AG04450 (cell line): ENCODE measurements at places on chromosomes 12 and 14. TPM values are rescaled to one million over a fixed set of nuclear protein-coding genes. Genes with fewer than 3 reads are reported as not detected.

GRCh38 chr12:132651444-132652100, 33.0 kb downstream of the P2RX2 start:
- DNase-seq = no peak

DNA sequence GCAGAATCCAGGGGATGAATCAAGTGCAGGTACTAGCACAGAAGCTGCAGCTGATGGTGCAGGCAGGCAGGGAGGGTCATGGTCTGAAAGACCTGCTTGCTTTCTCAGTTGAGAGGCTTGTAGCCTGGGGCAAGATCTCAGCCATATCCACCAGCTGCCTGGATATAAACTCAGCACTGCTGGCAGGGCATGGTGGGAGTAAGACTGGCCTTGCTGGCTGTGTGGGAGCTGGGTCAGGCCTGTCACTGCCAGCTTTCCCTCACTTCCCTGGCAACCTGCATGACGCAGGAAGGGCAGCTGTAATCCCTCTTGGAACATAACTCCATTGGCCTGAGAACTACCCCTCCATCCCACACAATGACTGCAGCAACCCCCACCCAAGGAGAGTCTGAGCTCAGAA, 230.1 kb downstream of the ANO6 start:
- no peak for DNase-seq

DNA sequence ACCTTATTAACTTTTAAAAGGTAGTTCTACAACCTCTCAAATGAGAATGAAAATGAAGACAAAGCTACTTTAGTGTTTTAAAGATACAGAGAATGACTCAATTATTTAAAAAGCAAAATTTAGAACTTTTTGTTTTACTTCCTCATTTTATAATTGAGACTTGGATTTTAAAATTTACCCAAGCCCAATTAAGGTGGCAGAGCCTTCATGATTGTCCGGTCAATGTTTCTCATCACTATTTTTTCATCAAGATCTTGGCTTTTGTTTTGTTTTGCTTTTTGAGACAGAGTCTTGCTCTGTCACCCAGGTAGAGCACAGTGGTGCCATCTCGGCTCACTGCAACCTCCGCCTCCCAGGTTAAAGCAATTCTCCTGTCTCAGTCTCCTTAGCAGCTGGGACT, 32.7 kb downstream of the PPP4R3A start:
- DNase-seq = no peak

DNA sequence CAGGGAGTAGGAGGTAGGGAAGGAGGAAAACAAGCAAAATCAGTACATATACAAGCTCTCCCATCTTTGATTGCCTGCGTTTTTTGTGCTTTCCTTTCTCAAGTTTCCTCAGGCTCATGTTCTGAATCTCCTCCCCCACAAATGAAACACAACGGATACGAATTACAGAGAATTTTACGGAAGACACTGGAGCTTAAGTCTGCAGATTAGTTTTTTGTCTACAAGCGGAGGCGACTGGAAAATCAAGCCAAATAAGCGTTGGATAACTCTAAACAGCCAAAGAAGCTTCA, 612 bp downstream of the WBP11 start:
- no peak for DNase-seq

GRCh38 chr12:52081263-52081733, 1.8 kb downstream of the SMIM41 start:
- DNase-seq = no peak

DNA sequence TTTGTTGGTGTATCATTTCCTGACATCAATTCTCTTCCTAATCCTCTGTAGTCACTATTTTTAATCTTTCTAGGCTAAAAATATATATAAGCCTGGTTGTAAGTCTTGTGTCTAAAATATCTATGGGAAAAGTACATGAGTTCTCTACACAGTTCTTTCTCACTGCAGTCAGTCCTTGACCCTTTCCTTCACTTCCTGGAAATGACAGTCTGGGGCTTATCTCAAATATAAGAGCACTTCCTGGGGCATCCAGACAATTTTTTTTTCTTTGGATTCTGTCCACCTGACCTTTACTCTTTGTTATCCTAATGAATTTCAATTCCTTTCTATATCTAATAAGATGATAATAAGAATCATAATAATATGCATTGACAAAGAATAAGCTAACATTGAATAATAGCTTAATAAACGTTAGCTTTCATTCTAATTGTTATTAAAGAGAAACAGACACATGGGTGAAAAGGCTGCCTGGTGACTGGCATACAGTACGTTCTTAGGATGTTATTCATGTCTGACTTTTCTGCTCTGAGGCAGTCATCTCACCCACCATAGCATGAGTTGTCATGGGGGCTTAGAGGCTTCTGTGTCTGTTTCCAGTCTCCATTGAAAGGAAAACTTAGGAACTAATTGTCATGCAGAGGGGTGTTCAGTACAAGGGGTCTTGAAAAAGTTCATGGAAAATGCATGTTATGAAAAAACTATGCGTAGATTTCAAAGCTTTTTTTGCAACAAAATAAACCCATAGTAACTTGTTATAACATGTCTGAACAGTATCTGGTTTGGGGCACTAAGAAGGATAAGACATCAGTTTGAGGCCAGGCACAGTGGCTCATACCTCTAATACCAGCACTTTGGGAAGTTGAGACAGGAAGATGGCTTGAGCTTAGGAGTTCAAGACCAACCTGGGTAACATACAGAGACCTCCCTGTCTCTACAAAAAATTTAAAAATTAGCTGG, 66.2 kb upstream of the DNM1L start:
- no peak for DNase-seq

DNA sequence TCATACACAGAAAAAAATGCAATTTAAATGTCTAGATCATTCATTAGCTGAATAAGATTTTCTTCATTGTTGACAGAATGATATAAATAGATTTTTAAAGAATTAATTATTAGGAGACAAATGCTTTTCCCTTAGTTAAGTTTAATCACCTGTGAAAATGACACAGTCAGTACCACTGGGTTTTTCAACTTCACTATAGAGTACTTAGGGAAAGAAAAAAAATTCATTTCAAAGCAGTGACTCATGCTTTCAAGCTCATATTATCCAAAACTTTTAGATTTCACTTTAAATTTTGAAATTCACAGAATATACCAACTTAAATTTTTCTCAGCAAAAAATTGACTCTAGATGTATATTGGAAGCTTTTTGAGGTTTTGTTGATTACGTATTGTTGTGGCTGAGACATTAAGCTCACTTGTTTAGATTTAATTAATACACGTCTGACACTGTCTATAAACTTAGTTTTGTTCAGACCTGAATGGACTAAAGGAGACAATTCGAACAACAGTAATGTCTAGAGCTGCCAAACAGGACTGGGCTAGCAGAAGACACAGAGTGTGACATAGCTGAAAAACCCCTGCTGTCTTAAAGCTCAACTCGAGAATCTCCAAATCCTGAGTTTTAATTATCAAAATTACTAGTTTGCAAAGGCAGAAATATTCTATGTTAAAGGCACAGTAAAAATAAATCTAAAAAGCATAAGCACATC, 1.6 kb downstream of the MGAT4C start:
- no peak for DNase-seq

GRCh38 chr12:1197264-1198018, 206.4 kb downstream of the ERC1 start:
- DNase-seq = no peak

DNA sequence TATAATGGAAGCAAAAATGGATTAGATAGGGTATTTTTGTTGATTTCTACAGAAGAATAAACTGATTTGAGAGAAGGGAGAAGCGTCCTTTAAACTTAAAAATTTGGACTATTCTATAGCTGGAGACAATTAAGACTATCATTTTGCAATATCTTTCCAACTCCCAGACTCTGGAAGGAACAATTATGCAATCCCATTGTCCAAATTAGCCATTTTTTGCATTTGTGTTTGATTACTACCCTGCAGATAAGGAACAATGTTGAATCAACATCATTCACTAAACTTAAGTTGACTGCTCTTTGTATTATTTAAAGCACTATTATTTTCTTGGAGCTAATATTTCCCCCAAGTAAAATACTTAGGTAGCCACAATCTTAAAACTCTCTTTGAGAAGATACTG, 34.8 kb upstream of the SELPLG start:
- DNase-seq = no peak

Gene CD27
- not detected in 2 replicates for polyA plus RNA-seq

GRCh38 chr14:59328454-59328853, 136.7 kb downstream of the GPR135 start:
- DNase-seq = no peak

- DNase-seq = no peak
Observed at GRCh38 chr12:116532428-116532827, 26.8 kb upstream of the MAP1LC3B2 start.

DNA sequence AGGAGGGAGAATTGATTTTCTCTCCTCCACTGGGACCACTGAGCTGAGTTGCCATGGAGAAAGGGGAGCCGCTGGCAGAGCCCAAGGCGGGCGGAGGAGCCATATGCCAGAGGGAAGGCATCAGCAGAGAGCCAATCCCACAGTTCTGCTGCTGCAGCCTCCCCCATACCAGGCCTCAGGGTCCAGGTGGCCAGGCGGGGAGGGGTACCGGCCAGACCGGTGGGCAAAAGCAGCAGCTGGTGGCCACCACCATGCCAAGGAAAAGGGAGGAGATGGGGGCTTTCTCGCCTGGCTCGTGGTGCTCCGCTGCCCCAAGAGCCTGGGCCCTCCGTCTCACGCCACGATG, 72.8 kb downstream of the PITPNM2 start:
- DNase-seq = no peak

- no peak for DNase-seq
Observed at GRCh38 chr14:76323331-76324050, 52.4 kb upstream of the ESRRB start.

DNA sequence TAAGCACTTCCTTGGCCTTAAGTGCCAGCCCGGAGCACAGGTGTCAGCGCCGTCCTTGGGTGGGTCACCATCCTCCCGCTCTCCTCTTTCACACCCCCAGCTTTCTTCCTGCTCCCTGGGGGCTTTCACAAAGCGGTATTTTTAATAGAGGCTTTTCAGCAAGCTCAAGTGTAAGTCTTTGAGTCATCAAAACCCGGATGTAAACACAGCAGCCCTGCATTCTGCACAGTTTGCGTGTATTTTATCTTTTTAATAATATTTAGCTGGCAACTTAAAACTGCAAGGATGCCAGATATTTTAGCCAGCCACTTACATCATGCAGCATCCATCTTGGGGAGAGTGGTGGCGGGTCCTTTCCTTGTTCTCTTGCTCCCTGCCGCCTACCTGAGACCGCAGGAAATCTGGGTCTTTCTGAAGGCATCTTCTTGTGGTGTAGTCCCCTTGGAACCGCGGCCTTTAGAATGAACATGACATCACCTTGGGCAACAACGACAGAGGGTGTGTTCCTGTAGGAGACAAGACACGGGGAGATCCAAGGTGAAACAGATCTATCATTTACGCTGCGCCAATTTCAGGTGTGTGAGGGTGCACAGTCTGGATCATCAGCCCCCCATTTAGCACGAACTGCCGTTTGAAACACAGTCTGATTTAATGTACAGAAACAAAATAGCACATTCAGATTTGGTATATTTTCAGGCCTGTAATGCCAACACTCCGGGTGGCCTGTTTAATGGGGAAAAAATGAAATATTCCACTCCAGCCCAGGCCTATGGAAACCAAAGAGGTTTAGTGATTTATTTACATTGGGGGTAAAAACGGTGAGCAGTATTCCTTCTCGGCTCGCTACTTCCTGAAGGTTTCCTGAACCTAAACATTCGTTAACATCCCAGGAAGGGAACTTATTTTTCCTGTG, 12.5 kb upstream of the IRF2BPL start:
- peak; percentile 83 for DNase-seq

Gene DDX11
- 5.1 and 5.8 TPM in 2 replicates for polyA plus RNA-seq

- no peak for DNase-seq
Observed at GRCh38 chr12:117377758-117378157, 16.3 kb upstream of the NOS1 start.

Gene SOAT2
- polyA plus RNA-seq = 0.06 TPM in 1 of 2 replicates, not detected in the other

- DNase-seq = no peak
Observed at GRCh38 chr14:77808250-77808649, 8.3 kb downstream of the ADCK1 start.

GRCh38 chr14:61435563-61436337, 114.4 kb downstream of the PRKCH start:
- no peak for DNase-seq

DNA sequence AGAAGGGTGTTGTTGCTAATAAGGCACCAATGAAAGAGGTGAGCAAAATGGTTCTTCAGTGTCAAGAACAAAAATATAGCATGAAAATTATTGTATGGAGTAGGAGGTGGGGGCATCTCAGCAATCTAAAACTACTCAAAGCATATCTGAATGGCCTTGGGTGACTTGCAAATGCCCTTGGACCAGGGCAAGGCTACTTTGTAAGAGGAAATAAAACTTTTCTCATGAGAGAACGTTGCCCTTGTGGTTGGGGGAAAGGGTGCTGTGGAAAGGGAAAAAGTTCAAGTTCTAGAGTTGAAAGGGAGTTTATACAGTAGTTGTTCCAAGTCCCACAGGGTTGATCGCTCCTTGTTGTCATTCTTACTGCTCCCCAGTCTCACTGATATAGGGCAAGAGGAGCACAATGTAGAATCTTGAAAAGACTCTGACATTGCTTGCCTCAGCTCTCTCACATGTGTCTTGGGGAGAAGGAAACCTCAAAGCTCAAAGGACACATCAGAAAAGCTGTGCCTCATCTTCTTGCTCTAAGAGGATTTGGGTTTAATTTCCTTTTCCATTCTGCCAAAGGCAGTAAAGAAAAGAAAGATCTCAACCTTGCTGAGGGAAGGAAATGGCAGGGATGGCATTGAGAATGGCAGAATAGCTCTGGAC, 270.5 kb downstream of the DUSP6 start:
- no peak for DNase-seq

- no peak for DNase-seq
Observed at GRCh38 chr12:93274937-93275336, 102.8 kb upstream of the NUDT4 start.

GRCh38 chr14:70909733-70910614, 2.7 kb downstream of the PCNX1 start:
- no peak for DNase-seq

Gene KIF26A
- polyA plus RNA-seq = not detected in 2 replicates

Gene NKX2-1
- not detected in 2 replicates for polyA plus RNA-seq

GRCh38 chr12:58803908-58804307, 116.4 kb downstream of the LRIG3 start:
- peak; percentile 59 for DNase-seq

GRCh38 chr14:100037353-100037752, 27.9 kb upstream of the EVL start:
- no peak for DNase-seq

Gene BCAT1
- polyA plus RNA-seq = 61.1 and 62.8 TPM in 2 replicates

Gene GRIN2B
- polyA plus RNA-seq = not detected in 2 replicates

Gene RIMBP2
- not detected in 2 replicates for polyA plus RNA-seq

- DNase-seq = no peak
Observed at GRCh38 chr12:107478881-107479280, 206.7 kb upstream of the PWP1 start.

Gene SSTR1
- polyA plus RNA-seq = 1.0 and 1.2 TPM in 2 replicates
